Stimulated activated CD4-positive, alpha-beta T cell treated with anti-CD3 and anti-CD28 coated beads, Interleukin-1b, Interleukin-23, amount 100 ng/mL, for 1 hour (primary cell): ENCODE measurements at places on chromosomes 3 and 15.

DNA sequence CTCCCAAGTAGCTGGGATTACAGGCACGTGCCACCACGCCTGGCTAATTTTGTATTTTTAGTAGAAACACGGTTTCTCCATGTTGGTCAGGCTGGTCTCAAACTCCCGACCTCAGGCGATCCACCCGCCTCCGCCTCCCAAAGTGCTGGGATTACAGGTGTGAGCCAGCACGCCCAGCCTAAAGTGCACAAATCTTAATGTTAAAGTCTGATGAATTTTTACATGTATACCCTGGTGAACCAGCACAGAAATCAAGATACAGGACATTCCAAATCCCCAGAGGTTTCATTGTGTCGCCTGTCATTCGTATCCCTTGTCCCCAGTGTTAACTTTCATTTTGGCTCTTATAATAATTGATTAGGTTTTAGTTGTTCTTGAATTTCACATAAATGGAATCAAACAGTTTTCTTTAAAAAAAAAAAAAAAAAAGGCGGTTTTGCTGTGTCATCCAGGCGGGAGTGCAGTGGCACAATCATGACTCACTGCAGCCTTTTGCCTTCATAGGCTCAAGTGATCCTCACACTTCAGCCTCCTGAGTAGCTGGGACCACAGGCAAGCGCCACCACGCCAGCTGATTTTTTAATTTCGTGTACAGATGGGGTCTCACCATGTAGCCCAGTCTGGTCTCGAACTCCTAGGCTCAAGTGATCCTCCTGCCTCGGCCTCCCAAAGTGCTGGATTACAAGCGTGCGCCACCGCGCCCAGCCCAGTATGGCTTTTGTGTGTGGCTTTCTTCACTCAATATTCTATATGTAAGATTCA is 1.5 kb upstream of the TM4SF19 start:
- DNase-seq = no peak

DNA sequence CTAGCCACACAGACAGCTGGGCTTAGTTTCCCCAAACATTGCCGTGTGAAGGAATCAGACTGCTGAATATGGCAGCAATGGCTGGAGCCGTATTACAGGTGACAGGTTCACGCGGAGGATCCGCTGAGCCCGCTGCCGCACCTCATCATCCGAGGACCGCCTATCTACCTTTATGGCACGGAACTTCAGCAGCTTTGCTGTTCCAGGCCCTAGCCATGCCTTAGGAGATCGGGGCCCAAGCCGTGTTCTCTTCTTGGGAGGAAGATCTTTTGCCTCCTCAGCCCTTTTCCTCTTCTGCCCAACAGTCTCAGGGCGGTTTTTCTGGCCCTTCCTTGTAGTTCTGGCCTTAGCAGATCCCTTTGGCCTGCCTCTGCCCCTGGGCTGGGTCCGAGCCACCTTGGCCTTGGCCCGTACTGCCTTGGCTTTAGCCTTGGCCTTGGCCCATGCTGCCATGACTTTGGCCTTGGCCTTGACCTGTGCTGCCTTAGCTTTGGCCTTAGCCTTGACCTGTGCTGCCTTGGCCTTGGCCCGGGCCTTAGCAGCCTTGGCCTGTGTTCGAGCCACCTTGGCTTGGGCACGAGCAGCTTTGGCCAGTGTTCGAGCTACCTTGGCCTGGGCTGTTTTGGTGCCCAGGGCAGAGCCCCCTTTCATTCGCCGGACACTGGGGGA is 3.2 kb downstream of the CCDC71 start:
- DNase-seq = no peak

DNA sequence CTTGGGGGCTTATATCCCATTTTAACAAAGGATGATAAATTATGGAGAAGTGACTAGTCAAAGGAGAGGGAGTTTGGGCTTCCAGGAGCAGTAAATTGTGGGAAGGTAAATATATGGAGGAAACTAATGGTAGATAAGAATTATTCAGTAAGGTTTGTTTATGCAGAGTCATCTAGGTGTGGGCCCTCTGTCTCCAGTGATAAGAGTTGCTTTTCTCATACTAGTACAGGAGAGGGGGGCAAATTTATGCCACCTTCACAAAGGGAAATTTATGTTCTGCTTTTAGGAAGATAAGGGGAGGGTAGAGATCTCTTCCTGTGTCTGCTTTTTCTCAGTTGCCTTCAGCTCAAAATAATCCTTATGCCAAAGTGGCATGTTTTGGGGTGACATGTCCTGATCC is 383.7 kb upstream of the PPP2R3A start:
- DNase-seq = no peak

- DNase-seq = no peak
Observed at GRCh38 chr15:40999190-40999589, 45.9 kb downstream of the CHAC1 start.

DNA sequence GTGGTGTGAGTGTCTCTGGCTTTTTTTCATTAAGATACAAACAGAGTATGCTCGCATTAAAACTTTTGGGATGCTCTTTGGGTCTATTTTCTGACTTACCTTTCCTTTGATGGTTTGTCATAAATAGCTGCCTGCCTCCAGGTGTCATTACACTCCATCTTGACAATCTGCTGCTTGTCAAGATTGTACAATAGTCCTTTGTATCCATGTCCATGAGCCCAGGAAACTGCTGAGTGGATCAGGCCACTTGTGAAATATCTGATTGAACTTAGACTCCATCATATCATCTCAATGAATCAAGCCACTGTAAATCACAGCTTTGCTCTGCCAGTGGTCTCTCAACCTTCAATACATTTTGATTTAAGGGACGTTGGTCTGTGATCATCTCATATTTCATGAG is 135.2 kb downstream of the ECT2 start:
- no peak for DNase-seq

GRCh38 chr3:188385295-188385694 is 231.3 kb downstream of the LPP start:
- no peak for DNase-seq

GRCh38 chr15:73679180-73679579 is 5.0 kb upstream of the CD276 start:
- DNase-seq = no peak

DNA sequence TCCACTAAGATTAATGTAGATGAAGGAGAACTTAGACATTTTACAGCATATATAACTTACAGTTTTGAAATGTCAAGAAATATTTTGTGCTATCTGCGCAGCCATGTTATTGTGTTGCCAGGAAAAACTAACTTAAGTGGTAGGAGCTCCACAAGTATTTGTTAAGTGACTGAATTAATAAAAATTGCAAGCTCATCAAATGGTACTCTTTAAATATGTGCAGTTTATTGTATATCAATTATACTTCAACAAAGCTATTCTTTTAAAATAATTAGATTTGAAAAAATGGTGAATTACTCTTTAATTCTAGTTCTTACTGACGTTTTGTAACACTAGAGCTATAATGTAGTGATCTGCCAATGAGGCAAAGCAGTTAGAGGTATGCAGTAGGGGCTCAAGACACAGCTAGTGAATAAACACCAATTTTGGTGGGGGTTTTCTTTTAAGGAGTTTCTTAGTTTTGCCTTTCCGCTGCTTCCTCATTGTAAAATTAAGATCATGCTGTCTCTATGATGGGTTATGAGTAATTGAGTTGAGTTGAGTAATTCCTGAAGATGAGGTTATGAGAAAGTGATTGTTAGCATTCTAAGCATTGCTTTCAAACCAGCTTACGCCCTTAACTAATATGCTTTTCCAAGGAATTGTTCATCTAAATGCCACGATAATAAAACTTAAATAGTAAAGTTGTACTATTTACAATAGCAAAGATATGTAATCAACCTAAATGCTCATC is 10.9 kb upstream of the LXN start:
- no peak for DNase-seq

DNA sequence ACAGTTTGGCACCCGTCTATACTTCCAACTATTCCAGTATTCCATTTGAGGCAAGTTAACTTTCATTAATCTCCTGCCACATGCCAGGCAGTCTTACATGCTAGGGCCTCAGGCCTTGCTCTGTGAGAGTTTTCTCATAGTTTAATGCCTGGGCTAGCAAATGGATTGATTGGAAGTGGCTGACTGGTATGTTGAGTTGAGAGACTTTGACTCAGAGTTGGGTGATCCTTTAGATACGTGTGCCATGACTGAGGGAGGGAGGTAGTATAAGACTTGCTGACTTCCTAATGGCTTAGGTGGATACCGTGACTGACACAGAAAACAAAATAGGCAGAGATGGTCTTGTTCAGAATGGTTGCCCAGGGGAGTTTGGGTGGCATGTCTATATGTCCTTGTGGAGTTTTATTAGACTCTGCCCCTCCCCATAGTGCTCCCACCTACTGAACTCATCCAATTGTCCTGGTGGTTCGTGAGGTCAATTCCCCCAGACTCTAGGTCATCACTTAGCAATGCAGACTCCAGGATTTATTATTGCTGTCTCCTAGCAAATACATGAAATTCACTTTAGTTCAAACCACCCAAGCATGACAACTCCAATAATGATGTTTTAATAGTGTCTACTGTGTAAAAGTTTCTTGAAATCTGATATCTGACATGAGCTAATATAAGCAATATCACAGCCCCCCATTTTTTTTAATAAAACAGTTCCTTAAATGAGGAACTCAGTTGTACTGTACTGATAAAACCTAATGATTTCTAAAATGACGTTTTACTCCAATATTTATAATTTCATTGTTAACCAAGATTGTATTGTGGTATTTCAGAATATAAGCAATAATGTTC is 413.9 kb upstream of the MDFIC2 start:
- no peak for DNase-seq

DNA sequence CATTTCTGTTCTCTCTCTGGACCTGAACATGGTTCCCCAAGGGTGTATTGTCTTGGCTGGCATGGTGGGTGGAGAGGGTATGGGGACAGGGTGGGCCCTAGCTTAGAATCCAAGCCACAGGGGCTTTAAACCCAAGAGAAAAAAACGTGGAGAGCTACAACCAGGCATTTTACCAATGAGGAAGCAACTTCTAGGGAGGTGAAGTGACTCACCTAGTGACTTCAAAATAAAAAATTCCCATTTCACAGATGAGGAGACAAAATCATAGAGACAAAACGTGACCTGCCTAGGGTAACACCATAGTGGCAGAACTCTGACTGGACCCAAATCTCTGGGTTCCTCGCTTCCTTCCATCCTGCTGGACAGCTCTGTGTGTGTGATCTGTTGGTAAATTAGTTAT is 216.8 kb downstream of the RPLP1 start:
- DNase-seq = no peak

GRCh38 chr3:193589129-193589528 is 3.9 kb upstream of the OPA1 start:
- DNase-seq = no peak

- no peak for DNase-seq
Observed at GRCh38 chr3:41362638-41363559, 163.6 kb downstream of the CTNNB1 start.

- DNase-seq = no peak
Observed at GRCh38 chr15:76196269-76197231, 114.7 kb downstream of the ETFA start.

DNA sequence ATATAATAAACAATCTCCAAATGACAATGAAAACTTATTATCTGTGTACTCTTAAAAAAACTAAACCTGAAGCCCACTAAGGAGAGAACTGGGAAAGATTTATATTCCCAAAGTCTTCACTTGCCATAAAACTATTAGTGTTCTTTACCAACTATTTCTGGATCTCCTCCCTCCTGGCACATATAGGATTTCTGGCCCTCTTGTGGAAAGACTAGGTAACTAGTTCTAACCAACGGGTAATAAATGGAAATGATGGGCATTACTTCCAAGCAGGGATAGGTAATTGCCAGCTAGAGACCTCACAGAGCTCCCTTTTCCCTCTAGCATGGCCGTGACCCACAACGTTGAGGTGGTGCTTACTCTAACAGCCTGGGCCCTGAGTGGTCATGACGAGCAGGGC is 110.1 kb downstream of the DNAH12 start:
- no peak for DNase-seq

GRCh38 chr3:101816215-101817149 is 32.8 kb upstream of the NFKBIZ start:
- no peak for DNase-seq

DNA sequence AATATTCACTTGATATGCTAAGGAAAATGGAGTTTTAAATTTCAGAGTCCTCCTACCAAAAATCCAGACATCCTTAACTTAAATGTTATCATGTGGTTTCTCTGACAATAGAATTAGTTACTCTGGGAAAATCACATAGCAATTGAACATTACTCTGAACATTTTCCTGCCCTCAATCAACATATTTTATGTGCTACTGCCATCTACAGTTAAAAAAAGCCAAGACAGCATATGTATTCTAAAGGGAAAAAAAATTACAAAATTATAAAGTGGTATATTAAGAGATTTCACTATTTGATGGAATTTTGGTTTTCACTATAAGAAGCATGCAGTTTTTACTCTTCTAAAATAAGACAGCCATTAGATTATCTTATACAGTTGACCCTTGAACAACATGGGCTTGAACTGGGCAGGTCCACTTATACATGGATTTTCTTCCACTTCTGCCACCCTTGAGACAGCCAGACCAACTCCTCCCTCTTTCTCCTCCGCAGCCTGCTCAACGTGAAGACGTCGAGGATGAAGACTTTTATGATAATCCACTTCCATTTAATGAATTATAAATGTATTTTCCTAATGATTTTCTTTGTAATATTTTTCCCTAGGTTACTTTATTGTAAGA is 122.3 kb downstream of the ATP1B3 start:
- DNase-seq = no peak

GRCh38 chr3:134867277-134867676 is 72.2 kb downstream of the EPHB1 start:
- DNase-seq = no peak

- DNase-seq = no peak
Observed at GRCh38 chr15:40286061-40286532, 3.2 kb upstream of the ANKRD63 start.

GRCh38 chr3:135981701-135982403 is 16.3 kb downstream of the PPP2R3A start:
- no peak for DNase-seq

DNA sequence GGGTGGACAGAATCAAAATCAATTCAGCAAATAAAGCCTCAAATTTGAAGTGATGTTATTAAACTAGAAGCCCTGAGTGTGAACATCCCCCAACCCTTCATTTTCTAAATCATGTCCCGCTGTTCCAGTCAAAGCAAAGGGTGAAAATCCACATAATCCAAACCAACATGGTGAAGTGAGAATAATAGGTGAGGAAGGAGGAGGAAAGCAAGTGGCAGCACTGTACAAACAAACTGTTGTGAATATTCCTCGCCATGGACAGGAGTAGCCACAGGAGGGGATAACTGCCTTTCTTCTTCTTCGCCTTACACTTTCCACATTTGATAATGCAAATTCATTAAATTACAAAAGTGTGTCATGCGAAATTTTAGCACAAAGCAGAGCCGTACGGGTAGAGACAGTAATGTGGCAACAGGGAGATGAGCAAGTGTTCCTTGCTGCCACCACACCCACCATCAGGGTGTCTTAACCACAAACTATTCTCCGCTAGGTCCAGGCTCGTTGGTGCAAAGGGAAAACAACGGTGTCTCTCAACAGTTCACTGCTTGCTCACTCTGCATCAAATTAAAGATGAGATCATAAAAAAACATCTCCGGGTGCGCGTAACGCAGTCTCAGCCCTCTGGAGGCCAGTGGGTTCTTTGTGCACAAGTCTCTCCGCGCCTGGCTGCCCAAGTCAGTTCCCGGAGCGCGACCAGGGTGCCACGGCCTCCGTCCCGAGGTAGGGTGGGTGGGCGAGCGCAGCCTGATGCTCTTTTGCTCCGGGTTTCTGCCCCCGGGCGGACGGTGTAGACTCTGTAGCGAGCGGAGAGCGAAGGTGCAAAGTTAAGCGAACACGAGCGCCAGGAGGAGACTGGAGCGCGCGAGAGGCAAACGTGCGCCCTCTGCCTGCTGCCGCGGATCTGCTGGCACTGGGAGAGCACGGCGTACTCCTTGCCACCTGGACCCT is 6.7 kb downstream of the EPHA3 start:
- no peak for DNase-seq
